ENCODE measurements at places on chromosomes 12 and 14. TPM values are rescaled to one million over a fixed set of nuclear protein-coding genes. Genes with fewer than 3 reads are reported as not detected.

Gene KRT4
- total RNA-seq: not detected

GRCh38 chr12:13435235-13435933 is 238.9 kb downstream of the EMP1 start:
- DNase-seq: no peak

DNA sequence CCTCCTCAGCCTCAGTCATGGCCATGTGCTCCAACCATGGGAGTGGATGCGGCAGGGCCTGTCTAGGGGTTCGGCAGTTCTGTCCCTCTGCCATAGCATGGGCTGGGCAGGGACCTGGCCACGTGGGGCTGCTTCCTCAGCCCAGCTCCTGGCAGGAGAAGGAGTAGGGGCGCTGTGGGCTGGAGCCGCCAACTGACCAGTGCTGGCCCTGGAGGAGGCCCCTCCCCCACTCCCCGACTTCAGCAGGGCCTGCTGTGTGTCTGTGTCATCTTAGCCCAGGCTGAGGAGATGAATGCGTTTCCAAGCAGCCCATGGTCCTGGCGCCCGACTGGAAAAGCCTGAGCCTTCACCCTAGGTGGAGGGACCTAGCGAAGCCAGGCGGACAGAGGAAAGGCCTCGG is 2.7 kb upstream of the PACS2 start:
- no peak for DNase-seq

Gene KCNH3
- 0.19 TPM for total RNA-seq

Gene KRT3
- total RNA-seq: not detected
